ENCODE measurements at places on chromosomes 13 and 19. TPM values are rescaled to one million over a fixed set of nuclear protein-coding genes. Genes with fewer than 3 reads are reported as not detected.

- DNase-seq, result no peak
Observed at GRCh38 chr19:55389386-55390317, 3.9 kb downstream of the RPL28 start.

- no peak for DNase-seq
Observed at GRCh38 chr19:11098861-11099260, 9.6 kb downstream of the LDLR start.

- DNase-seq, result no peak
Observed at GRCh38 chr13:105346141-105346775, 1189.2 kb downstream of the EFNB2 start.

Gene KIR2DL1
- total RNA-seq, result not detected

Gene ZNF433
- 0.57 TPM for total RNA-seq

All from activated T-cell treated with anti-CD3 and anti-CD28 coated beads, Interleukin-2, amount 50 U/mL, for 4 hours (primary cell).